GM23248 (cell line): ENCODE measurements at places on chromosomes 7 and 10.
A peak's percentile ranks its signal among the peaks of the same experiment; 100 is the strongest.

DNA sequence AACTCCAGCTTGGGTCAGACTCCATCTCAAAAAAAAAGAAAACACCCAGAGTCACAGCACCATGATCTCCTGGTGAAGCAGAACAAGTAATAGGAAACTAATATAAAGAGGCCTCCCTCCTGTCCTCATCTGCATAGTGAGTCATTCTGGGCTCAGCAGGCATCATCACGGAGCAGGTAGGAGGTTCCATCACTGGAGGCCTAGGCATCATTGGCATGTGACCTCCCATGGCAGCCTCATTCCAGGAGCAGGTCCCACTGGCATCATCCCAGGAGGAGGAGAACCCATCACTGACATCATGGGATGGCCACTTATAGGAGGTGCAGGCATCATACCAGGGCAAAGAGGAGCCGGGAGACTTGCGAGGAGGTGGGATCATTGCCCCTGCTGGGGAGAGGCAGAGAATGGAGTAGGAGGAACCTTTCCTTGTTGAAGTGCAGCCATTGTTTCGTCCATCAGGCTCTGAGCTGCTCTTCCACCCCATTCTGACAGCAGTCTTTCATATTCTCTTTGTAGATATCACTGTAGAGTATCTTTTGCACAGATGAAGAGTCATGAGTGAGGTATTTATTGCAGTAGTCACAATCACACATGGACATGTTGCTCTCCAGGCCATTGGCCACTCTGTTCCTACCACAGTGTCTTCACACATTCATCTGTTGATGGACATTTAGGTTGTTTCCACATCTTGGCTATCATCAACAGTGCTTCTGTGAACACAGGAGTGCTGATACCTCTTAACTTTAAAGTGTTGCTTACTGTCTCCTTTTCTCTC, 73.8 kb downstream of the OSBPL3 start:
- DNase-seq: peak; percentile 46

GRCh38 chr7:2490181-2490651, 14.0 kb upstream of the GRIFIN start:
- DNase-seq: no peak

- DNase-seq: no peak
Observed at GRCh38 chr10:28905371-28905770, 228.1 kb downstream of the BAMBI start.

DNA sequence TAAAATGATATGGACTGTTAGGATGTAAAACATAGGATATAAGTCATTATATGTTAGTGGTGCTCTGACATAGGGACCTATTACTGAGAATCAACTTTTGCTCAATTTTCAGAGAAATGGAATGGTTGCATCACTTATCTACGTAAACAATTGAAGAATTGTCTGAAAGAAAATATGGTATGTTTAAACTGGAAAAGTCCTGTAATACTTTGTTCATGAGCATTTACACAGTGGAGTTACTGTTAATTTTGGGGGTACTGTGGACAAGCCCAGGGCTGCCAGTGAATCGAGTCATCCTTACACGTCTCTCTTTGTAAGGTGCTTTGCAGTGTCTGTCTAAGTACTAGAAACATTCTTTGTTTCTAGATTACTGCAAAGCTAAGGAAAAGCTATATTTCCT, 152.0 kb downstream of the ZNF22 start:
- DNase-seq: no peak

- DNase-seq: peak; percentile 31
Observed at GRCh38 chr10:34405611-34406462, 409.3 kb downstream of the PARD3 start.

DNA sequence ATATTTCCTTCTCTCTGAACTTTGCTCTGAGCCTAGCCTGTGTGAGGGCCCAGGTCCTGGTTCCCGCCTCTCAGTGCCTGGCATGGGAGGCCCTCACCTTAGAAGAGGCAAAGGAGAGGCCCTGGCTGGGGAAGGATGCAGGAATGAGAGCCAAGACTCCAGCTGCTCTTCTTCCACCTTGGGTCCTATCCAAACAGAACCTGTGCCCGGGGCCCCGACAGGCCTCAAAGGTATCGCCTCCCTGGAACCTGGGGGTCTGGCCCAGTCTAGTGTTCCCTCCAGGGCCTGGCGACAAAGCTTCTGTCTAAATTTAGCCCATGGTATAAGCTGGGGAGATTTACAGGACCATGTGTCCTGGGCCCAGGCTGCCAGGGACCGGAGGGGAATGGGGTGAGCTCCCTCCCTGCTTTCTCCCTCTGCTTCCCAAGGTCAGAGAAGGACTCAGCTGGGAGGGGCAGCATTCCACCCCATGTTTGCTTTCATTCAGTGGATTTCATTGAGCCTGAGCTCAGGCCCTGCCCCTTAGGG, 12.0 kb upstream of the CRHR2 start:
- DNase-seq: no peak
